ENCODE measurements at places on chromosomes 13 and 19. TPM values are rescaled to one million over a fixed set of nuclear protein-coding genes. Genes with fewer than 3 reads are reported as not detected.

The ZNF799 gene
- total RNA-seq, result 3.1 TPM

The RAP2A gene
- 21.3 TPM for total RNA-seq

The ZNF813 gene
- total RNA-seq, result 4.3 TPM

The SKA3 gene
- 29.4 TPM for total RNA-seq

The ZNF793 gene
- 0.44 TPM for total RNA-seq

The LIPE gene
- 38.5 TPM for total RNA-seq

The PSG2 gene
- total RNA-seq, result not detected

Data from activated T-helper 1 cell treated with anti-CD3 and anti-CD28 coated beads, Interleukin-12 subunit alpha, Interleukin-12 subunit beta, Interleukin-2, Interleukin-4 antibody, amounts not matched to agents 30 ng/mL and 10 ng/mL and 1 ng/mL, durations not matched to agents 14 hours and 24 hours and 36 hours (primary cell).